NCI-H1436 treated with DMSO at 0.1 percent for 48 hours (cell line): ENCODE measurements at places on chromosomes 4 and X.

DNA sequence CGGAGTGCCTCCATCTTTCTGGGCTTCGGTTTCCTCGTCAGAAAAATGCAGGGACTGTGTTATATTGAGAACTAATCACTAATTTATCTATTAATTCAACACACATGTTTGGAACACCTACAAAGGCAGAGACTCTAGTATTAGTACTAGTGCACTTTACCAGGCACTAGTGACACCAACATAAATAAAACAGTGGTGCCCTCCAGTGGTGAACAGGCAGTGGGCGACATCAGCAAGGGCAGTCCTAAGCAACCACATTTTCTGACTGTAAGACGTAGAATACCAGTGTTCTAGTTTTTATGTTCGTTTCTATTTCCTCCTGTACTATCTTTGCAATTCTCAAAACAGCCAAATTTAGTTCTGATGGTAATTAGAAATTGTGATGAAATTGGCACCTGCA lies 69.1 kb upstream of the UCP1 start:
- DNase-seq, result no peak

DNA sequence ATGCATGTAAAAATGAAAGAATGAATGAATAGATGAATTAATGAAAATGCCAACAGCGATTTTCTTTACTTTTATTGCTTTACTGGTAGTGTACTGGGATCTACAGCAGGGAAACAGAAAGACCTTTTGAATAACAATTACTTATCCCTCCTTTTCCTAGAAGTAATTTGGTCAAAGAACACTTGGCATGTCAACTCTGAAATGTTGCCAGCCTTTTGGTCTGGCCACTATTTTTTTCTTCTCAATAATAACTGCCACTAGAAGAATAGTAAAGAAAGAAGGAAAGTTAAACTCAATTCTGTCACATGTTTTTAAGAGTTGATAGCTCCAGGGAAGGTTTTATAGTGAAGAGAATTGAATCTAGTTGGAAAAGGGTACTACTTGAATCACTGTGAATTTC lies 52.9 kb downstream of the EPHA5 start:
- DNase-seq, result no peak

- no peak for DNase-seq
Measured at GRCh38 chrX:25105221-25105620, 89.5 kb upstream of the ARX start.

DNA sequence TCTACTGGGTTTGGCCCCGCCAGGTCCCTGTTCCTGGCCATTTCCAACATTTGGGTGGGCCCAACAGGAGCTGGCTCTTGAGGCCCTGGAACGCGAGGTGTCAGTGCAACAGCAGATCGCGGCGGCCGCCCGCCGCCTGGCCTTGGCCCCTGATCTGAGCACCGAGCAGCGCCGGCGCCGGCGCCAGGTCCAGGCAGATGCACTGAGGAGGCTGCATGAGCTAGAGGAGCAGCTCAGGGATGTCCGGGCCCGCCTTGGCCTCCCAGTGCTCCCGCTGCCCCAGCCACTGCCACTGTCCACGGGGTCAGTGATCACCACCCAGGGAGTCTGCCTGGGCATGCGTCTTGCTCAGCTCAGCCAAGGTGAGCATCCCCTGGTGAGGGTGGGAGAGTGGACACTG lies 5.5 kb downstream of the CCDC120 start:
- no peak for DNase-seq

GRCh38 chr4:8228319-8229250 lies 29.5 kb downstream of the SH3TC1 start:
- DNase-seq, result no peak

GRCh38 chr4:153788051-153788412 lies 851 bp downstream of the SFRP2 start:
- no peak for DNase-seq

GRCh38 chrX:48974574-48974973 lies 2.9 kb upstream of the KCND1 start:
- DNase-seq, result no peak

GRCh38 chrX:44400588-44400987 lies 57.1 kb upstream of the EFHC2 start:
- DNase-seq, result no peak

- DNase-seq, result no peak
Measured at GRCh38 chr4:98508829-98509598, 149.4 kb downstream of the TSPAN5 start.

GRCh38 chr4:146844761-146845160 lies 100.9 kb downstream of the TTC29 start:
- DNase-seq, result no peak

- no peak for DNase-seq
Measured at GRCh38 chr4:37219990-37220389, 24.6 kb upstream of the NWD2 start.

DNA sequence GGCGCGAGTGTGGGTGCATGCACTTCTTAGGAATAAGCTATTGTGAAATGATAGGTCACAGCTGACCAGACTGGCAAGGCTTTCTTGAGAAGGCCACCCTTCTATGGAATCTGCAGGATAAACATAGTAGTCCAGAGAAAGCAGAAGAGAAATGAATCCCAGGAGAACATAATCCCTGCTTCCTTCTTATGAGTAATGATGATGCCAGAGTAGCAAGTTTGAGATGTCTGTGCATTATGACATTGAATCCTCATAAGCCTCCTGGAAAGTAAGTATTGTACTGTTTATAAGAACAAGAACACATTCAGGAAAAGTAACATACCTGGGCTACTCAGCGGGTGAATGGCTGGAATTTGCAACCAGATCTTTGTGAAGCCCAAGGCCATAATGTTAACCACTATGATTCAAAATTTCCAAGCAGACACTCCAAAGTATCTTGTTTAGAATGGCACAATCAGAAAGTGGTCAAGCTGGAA lies 272.1 kb upstream of the HS3ST1 start:
- DNase-seq, result no peak

DNA sequence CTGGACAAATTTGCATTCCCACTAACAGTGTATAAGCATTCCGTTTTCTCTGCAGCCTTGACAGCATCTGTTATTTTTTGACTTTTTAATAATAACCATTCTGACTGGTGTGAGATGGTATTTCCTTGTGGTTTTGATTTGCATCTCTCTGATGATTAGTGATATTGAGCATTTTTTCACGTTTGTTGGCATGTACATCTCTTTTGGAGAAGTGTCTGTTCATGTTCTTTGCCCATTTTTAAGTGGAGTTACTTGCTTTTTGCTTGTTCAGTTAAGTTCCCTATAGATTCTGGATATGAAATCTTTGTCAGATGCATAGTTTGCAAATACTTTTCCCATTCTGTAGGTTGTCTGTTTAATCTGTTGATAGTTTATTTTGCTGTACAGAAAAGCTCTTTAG lies 68.8 kb downstream of the ADAMTS3 start:
- no peak for DNase-seq

GRCh38 chr4:89303814-89304388 lies 3.7 kb downstream of the GPRIN3 start:
- no peak for DNase-seq

GRCh38 chr4:1763070-1763549 lies 30.0 kb upstream of the FGFR3 start:
- DNase-seq, result no peak

GRCh38 chr4:109419679-109420078 lies 13.9 kb upstream of the SEC24B start:
- no peak for DNase-seq

GRCh38 chrX:138710866-138711341 lies 613 bp downstream of the FGF13 start:
- DNase-seq, result no peak

DNA sequence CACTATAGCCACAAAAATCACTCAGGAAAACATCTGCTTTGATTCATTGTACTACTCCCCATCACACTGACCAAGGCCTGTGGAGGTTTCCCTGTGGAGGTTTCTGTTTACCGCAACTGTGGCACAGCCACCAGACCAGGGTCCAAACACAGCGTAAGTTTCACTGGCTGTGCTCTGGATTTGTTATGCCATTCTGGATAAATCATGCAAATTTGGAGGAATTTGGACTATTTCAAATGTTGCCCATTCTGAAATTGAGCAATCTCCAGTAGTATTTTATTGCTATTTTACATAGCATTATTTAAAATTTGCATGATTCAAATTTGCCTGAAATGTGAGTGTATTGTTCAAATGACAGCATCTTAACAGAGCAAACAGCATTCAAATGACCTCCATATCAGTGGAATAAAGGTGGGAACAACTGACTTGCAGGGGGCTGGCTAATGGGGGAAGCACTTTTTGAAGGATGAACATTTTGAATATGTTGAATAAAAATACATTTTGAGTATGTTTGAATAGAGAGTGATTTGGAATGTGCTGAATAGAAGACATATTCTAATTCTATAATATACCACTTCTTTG lies 66.1 kb upstream of the ACSL1 start:
- DNase-seq, result no peak

DNA sequence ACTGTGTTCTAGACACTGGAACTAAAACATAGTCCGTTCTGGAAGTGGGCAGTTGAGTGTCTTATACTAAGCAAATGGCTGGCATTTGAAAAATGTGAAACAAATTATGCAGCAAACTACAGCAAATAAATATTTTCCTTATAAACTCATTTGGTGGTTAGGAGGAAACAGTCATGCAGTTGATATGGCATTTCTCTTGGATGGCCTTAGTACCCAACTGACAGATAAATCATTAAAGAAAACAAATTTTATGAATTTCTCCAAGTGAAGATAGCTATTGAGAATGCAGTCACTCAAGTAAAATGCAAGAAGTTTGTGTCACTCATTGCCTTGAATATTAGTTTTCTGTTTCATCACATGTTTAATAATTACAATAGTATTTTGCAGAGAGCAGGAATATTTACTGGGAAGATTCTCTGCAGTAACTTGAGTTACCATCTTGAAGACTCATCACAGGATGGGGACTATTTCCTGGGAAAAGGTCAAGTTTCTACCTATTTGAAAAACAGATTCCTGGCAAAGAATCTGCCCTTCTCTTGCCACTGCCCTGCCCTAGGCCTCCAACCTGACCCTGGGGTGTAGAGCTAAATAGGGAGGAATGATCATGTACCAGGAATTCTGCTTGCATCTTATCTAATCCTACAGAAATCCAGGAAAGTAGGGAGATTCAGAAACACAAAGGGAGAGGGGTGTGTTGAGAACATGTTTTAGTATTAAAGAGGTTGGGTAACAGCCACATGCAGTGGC lies 105.9 kb downstream of the SH3RF1 start:
- no peak for DNase-seq

GRCh38 chr4:182188622-182189021 lies 54.6 kb upstream of the TENM3 start:
- DNase-seq, result no peak

DNA sequence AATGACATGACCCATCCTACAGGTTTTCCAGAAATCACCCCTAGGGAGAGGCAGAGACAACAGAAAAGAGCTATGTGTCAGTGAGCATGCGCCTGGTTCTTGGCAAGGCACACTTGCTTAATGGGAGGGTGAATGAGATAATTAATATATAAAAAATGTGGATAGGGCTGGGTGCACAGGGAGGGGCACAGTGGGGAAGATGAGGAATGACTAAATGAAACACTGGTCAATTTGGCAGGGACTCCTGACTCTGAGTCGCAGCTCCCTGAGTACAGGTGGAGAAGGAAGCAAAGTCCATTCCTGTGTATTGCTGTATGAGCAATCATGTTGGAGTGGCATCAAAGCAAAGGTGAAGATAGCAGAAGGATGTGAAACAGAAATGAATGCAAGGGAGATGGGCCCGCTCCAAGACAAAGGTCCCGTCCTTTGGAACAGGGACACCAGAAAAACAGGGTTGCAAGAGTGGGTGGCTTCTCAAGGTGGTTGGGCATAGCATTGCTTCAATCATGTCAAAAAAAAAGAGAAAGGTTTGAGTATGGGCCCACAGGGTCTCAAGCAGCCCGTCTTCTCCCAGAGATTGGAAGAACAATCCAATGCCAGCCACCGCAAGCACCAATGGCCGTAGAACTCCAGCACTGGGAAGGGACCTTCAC lies 278.4 kb upstream of the AGTR2 start:
- no peak for DNase-seq

- DNase-seq, result peak; percentile 9
Measured at GRCh38 chrX:69278031-69278687, 112.9 kb upstream of the PJA1 start.
